Activated naive CD4-positive, alpha-beta T cell treated with anti-CD3 and anti-CD28 coated beads for 36 hours (primary cell): ENCODE measurements at places on chromosomes 3 and 15.

GRCh38 chr15:68683551-68683950 lies 104.8 kb downstream of the CORO2B start:
- no peak for DNase-seq

GRCh38 chr15:84594617-84595290 lies 6.1 kb upstream of the ZSCAN2 start:
- DNase-seq, result no peak

GRCh38 chr3:37279236-37279635 lies 104.9 kb upstream of the LRRFIP2 start:
- DNase-seq, result no peak

GRCh38 chr3:115715241-115715745 lies 92.0 kb downstream of the GAP43 start:
- DNase-seq, result no peak

- no peak for DNase-seq
Measured at GRCh38 chr15:52803467-52804306, 13.6 kb upstream of the ONECUT1 start.

DNA sequence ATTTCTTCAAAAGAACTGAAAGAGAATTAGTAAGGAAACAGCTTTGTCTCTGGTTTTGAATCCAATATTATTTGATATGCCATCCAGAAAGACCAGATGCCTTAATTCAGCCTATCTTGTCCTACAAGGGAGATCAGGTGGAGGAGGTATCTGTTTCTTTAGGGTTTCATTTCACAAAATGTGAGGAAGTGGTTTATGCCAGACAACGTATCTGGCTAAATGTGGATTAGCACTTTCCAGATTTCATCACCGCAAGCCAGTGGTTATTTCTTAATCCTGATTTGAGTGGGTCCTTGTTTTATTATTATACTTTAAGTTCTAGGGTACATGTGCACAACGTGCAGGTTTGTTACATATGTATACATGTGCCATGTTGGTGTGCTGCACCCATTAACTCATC lies 271.1 kb downstream of the EBLN2 start:
- DNase-seq, result no peak

- DNase-seq, result no peak
Measured at GRCh38 chr15:101165905-101166471, 85.9 kb downstream of the CHSY1 start.

DNA sequence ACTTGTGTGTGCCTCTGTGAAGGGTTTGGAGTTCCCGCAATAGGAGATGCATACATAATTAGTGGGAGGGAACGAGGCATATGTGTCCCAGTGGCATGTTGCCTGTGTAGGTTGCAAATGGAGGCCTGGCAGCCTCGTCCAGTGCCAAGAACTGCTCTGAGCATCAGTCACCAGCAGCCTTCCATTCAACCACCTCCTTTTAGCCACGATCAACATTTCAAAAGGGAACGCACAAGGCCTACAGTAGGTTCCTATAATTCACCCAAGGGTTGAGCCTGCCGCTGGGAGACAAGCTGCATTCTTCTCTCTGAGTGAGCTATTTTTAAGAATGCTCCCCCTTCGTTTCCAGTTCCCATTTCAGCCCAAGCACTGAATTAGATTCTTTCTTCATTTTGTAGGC lies 78.8 kb upstream of the CTNNB1 start:
- no peak for DNase-seq
